Prostate gland (tissue), 2 donors: ENCODE measurements at places on chromosomes 7 and 10.

GRCh38 chr10:70843776-70844489 lies 28.2 kb downstream of the SGPL1 start:
- DNase-seq, result no peak

GRCh38 chr10:131994435-131994834 lies 12.7 kb upstream of the BNIP3 start:
- DNase-seq, result no peak

DNA sequence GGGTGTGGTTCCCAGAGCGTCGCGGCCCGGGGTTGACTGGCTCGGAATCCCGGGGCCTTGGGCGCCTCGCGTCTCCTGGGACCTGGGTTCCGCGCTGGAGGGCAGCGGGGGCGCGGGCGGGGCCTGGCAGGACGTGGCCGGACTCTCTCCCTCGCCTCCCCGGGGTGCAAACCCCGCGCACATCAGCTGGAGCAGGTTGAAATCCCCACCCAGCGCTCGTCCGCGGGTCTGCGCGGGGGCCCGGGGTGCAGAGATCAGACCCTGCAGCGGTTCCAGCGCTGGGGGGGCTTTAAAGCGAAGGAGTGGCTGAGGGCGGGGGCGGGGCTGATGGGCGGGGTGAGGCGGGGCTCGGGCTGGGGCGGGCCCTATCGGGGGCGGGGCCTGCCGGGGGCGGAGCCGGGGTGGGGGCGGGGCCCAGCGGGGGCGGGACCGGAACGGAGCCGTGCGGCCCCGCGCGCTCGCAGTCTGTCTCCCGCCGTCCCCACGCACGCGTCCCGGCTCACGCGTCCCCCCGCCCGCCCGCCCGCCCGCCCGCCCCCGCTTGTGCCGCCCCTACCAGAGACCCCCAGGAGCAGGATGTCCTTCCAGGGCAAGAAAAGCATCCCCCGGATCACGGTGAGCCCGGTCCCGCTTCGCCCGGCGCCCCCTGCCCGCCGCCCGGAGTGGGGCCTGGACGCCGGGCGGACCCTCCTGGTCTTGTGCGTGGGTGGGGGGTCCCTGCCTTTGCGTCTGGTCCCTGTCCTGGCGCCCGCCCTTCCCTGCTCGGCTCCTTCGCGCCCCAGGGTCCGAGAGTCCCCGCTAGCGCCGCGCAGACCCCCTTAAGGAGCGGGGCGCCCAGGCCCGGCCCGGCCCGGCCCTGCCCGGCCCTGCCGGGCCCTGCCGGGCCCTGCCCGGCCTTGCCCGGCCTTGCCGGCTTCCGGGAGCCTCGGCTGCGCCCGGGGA lies at the start of gene DPYSL4:
Gene DPYSL4, plus strand, starts transcription at position 461 of the 942 bp plus-strand sequence. Its CDS starts 116 bp downstream, at position 577.
- DNase-seq, result no peak

DNA sequence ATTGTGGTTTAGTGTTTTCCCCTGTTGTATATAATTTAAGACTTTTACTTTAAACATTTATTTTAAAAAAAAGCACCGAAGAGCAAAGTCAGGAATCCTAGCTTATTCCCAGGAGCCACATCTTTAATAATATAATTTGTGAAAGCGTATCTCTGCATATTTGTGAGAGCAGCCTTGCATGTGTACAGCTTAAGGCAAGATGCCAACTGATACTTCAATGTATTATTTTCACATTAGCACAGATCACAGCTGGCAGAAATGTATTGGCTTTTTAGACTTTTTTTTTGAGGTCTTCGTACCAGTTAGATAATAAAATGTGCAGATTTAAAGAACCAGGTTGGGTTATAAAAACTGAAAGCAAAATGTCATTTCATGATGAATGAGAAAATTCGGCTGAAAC lies 845.7 kb upstream of the POT1 start:
- no peak for DNase-seq

GRCh38 chr7:85154282-85154937 lies 32.4 kb downstream of the SEMA3D start:
- DNase-seq, result no peak

DNA sequence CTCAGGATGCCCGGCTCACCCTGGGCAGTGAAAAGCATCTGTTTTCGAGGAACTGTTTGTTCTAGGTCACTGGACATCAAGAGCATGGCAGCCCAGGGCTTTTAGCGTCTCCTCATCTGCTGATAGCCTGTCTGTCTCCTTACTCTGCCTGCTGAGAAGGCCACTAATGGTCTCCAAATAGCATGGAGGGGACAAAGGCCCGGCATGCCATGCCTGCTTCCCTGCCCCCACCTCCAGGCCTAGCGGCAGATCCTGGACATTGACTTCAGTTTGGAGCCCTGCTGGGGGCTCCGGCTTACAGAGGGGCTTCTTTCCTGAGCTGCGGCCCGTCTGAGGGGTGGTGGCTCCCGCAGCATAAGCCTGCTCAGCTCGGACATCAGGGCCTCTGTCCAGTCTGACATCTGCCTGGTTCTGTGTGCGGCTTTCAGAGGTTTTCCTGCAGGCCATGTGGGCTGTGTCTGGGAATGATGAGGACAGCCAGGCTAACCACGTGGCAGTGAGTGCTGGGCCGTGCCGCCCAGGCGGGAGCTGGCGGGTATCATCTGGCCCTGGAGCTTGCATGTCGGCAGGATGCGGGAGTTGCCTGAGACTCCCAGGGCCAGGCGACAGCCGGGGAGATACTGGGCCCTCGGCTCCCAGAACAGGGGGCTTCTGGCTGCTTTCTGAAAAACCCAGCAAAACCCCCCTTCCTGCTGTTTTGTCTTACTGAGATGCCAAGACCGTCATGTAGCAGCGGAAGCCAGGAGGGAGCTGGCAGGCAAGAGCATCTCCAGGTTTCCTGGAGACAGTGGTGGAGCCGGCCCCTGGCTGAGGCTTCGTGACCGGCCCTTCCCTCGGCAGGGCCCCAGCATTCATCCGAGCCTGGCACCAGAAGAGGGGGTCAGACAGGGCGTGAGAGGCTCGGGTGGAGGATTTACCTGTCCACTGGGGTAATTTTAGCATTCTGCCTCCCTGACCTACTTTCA lies 9.2 kb downstream of the PFKFB3 start:
- no peak for DNase-seq

GRCh38 chr10:22848509-22848908 lies 79.3 kb upstream of the ARMC3 start:
- no peak for DNase-seq

DNA sequence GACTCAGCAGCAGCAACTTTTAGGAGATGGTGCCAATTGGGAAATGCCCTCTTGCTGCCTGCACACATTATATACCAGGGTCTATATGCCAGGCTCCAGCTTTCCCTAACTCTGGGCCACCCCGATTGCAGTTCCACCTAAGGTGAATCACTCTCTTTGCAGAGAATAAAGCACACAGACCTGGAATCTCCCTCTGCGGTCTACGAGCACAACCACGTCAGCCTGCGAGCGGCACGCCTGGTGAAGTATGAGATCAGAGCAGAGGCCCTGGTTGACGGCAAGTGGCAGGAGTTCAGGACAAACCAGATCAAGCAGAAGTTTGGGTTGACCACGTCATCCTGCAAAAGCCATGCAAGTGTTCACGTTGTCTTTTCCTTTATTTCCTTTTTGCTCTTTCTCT lies 38.2 kb upstream of the PLEKHA1 start:
- no peak for DNase-seq

DNA sequence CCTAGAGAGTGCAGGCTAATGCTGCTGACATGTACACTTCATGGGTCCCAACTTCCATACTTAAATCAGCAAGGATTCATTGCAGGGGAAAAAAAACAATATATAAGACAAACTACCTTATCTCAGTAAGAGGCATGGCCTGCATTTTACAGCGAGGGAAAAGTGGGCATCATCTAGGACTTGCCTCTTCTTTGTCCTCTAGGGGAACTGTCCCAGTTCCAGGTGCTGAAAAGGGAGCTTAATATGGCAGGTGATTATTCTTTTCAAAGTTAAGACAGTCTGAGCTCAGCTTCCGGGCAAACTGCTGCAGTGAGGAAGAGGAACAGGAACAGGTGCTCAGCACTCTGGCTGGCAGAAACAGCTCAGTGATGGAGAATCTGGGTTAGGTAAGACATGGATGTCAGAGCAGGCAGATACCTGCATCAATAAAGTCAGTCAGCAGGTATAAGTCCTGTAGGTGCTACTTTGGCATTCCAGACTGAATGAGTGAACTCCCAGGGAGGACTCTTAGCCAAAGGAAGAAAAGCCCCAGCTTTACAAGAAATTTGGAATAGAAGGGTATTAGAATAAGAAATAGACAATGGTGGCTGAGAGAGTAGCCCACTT lies 147.2 kb downstream of the TMEM178B start:
- DNase-seq, result no peak

- no peak for DNase-seq
Measured at GRCh38 chr7:128380483-128381106, 19.1 kb upstream of the PRRT4 start.

- no peak for DNase-seq
Measured at GRCh38 chr10:101452176-101452575, 98.2 kb downstream of the BTRC start.
